ENCODE measurements at places on chromosomes 5 and 9. TPM values are rescaled to one million over a fixed set of nuclear protein-coding genes. Genes with fewer than 3 reads are reported as not detected.

Gene RMRP
- 1,379 TPM for total RNA-seq

Gene LCN15
- total RNA-seq: not detected

Gene SHROOM1
- 5.3 TPM for total RNA-seq

Gene GDA
- total RNA-seq: 4.4 TPM

Gene DMRTA1
- 6.1 TPM for total RNA-seq

Gene SLC36A3
- total RNA-seq: not detected

Gene CDH12
- total RNA-seq: not detected

Gene RNF183
- total RNA-seq: 0.43 TPM

Gene OR1J2
- not detected for total RNA-seq

Gene HMCN2
- total RNA-seq: 2.7 TPM

Gene KIF3A
- total RNA-seq: 19.3 TPM

Gene ZER1
- total RNA-seq: 68.3 TPM

Gene PHYHD1
- total RNA-seq: 37.3 TPM

Gene NMUR2
- total RNA-seq: not detected

Gene PKD2L2
- total RNA-seq: not detected

Gene HAND1
- total RNA-seq: not detected

Gene SHOC1
- not detected for total RNA-seq

Gene PCDHGA10
- total RNA-seq: 7.0 TPM

Gene MLANA
- total RNA-seq: not detected

Gene PCDHB6
- 1.3 TPM for total RNA-seq

Gene FABP6
- not detected for total RNA-seq

Gene TMED9
- 21.7 TPM for total RNA-seq

Gene FUT7
- not detected for total RNA-seq

Gene GPR151
- total RNA-seq: not detected

Gene LRRC19
- total RNA-seq: 4.3 TPM

Gene SLC6A3
- total RNA-seq: not detected

Gene GCNT1
- total RNA-seq: 18.7 TPM

Gene PCDHGB2
- total RNA-seq: 6.2 TPM

Gene IFNA13
- total RNA-seq: not detected

Gene IL4
- total RNA-seq: not detected

Gene WDR31
- not detected for total RNA-seq

Gene ZCCHC10
- total RNA-seq: 4.9 TPM

Gene G3BP1
- total RNA-seq: 58.9 TPM

Gene MEIKIN
- total RNA-seq: not detected

Gene FAM200C
- total RNA-seq: 7.2 TPM

Gene HMMR
- total RNA-seq: 1.8 TPM

Gene PCDHA1
- 0.37 TPM for total RNA-seq

Gene IFNA21
- total RNA-seq: not detected

Gene IRGM
- not detected for total RNA-seq
